Right forelimb (tissue), 1 donor: ENCODE measurements at places on chromosomes 11 and 22.

DNA sequence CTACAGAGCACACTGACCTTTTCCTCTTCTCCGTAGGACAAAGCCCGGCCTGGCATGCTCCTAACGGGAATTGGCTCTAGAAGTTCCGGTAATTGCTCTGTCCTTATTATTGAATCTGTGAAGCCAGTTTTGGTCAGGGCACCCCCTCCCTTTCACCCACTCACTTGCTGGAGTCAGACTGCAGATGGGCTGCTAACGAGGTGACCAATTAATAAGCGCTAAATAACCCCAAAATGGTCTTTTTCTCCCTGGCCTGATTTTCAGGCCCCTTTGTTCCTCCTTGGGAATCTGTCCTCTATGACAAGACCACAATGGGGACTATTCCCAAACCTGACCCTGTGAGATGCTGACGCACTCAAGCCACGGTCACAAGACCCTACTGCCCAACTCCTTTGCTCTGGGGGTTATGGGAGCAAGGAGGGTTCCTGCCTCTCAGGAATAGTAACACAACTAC is 610.0 kb upstream of the CADM1 start:
- no peak for DNase-seq

DNA sequence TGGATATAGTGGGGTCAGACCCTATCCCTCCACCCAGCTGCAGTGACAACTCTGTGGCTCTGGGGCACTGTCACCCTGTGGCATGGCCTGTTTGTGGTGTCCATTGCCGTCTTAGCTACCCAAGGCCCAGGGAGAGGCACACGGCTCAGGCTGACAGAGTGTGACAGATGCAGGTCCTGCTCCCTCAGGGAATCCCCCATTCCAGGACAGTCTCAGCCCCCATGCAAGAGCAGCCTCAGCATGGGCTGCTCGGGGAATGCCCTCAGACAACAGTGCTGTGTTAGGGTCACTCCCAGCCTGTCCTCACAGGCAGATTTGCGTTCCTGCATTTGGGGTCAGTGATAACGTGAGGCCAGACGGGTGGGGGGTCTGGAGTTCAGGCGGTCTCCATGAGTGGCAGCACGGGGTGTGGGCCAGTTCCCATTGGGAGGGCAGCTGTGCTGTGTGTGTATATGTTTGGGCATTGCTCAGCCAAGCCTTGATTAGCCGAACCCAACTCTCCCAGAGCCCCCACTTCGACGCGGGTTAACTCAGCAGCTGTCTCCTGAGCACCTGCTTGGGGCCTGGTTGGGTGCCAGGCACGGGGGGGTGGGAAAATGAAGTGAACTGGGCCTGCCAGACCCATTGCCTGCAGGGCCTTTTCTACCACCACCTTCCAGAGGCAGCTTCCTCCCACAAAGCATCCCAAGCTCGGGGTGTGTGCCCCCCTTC is 5.3 kb upstream of the KCNQ1OT1 start:
- peak; percentile 85 for DNase-seq

- DNase-seq = no peak
These were observed 18.0 kb downstream of the SCARF2 start for GRCh38 chr22:20419664-20419951.

- DNase-seq = no peak
These were observed 1.1 kb upstream of the ZNF215 start for GRCh38 chr11:6925007-6925577.

- DNase-seq = no peak
These were observed 9.1 kb downstream of the SLC36A4 start for GRCh38 chr11:93188726-93189125.

DNA sequence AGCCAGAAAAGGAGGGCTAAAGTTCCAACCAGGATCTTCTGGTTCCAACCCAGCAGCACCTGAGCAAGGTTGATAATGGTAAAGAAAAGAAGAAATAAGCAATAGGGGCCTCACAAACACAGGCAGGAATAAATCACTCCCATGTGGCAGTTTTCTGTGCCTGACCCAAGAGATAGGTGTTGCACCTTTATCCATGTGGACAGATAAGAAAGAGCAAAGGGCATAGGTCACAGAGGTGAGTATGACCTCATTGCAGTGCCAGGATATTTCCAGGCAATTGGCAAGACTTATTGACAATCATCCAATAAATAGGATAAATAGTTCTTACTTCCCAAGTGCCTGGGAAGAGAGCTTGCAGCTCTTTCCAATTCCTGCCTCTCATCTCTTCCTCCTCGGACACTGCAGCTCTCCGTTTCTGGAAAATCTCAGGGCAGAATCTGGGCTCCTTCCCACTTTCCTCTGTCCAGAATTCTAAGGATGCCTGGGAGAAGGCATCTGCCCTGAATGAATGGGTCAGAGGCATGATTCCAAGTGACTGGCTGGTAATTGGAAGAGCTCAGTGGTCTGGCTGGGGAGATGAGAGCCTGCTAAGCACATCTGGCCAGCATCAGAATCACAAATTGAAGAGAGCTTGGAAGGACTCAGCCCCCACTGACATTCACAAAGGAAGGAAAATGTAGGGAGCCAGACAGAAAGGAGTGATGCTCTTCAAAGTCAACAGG is 14.5 kb upstream of the LRRC55 start:
- no peak for DNase-seq

- DNase-seq = no peak
These were observed 65.4 kb upstream of the CHRM4 start for GRCh38 chr11:46457021-46457420.

DNA sequence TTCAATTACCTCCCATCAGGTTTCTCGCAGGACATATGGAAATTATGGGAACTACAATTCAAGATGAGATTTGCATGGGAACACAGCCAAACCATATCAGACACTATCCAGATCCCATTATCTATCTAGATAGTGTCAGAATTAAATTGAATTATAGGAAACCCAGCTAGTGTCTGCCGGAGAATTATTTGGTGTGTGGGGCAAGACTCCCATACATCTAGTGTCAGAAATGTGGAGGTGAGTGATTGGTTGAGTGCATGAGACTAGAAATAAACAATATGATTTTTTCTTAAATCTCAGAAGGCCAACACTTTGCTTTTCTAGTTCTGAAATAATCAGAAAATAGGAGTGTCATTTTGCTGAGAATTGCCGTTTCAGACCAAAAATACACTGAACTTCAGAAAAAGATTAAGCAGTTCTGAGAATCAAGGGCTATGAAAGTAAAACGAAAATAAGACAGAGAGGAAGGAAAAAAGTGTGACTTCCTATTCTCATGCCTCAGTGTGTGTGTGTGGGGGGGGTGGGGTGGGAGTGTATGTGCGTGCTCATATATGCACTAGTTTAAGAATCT is 21.3 kb downstream of the CASP12 start:
- no peak for DNase-seq

GRCh38 chr22:20430101-20430719 is 7.4 kb downstream of the SCARF2 start:
- no peak for DNase-seq

GRCh38 chr11:11931461-11932055 is 76.9 kb downstream of the DKK3 start:
- DNase-seq = no peak

GRCh38 chr22:19754701-19755144 is 5.9 kb upstream of the TBX1 start:
- DNase-seq = no peak

GRCh38 chr22:26812731-26813130 is 155.3 kb downstream of the MIAT start:
- no peak for DNase-seq

- DNase-seq = no peak
These were observed 61.3 kb upstream of the PRR5 start for GRCh38 chr22:44640618-44641155.

DNA sequence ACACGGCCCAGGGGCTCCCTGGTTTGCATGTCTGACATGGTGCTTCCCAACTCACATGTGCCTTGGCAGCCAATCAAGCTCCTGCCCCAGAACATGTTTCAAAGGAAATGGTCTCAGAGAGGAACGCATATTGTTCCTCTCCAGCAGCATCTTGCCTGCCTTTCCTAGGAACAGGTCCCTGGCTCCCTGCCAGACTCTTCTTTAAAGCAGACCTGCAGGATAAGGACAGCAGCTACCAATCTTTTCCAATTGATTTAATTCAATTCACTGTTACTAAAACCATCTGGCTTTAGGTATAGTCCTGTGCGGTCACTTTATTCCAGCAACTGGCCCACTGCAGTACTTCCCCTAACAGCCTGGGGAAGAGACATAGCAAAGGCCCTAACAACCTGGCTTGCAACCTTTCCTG is 79.9 kb downstream of the AMBRA1 start:
- no peak for DNase-seq

DNA sequence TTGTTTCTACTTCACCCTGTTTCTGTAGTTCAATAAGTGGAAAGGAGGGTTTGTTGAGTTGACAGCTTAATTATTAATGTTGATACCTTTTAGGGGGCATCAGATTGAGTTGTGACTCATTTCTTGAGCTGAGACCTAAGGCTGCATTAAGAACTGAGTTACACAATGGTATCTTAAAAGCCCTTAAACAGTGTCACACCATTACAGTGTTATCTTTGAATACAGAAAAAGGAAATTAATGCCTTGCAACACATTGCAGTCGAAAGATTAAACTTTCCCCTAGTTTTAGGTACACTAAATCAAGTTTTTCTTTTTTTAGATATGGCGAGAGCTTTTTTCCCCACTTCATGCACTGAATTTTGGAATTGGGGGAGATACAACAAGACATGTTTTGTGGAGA is 16.7 kb downstream of the PAFAH1B2 start:
- DNase-seq = no peak

DNA sequence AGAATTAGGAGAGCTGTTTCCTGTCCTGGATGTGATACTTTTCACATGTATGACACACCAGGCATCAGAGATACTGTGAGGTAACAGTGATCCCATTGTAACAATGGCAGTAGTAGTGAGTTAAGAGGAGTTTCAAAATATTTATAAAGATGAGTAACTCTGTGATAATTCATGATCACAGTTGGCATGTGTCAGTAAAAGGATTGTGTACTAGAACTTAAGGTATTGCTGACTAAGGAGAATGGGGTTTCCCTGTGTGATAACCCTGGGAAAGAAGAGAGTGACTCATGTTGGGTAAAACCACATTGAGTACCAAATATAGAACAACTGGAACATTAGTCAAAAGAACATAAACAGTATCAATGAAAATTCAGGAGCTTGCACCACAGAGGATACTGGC is 22.9 kb upstream of the SLC5A1 start:
- DNase-seq = no peak

- no peak for DNase-seq
These were observed 35.2 kb downstream of the OR2AG2 start for GRCh38 chr11:6736495-6737121.

DNA sequence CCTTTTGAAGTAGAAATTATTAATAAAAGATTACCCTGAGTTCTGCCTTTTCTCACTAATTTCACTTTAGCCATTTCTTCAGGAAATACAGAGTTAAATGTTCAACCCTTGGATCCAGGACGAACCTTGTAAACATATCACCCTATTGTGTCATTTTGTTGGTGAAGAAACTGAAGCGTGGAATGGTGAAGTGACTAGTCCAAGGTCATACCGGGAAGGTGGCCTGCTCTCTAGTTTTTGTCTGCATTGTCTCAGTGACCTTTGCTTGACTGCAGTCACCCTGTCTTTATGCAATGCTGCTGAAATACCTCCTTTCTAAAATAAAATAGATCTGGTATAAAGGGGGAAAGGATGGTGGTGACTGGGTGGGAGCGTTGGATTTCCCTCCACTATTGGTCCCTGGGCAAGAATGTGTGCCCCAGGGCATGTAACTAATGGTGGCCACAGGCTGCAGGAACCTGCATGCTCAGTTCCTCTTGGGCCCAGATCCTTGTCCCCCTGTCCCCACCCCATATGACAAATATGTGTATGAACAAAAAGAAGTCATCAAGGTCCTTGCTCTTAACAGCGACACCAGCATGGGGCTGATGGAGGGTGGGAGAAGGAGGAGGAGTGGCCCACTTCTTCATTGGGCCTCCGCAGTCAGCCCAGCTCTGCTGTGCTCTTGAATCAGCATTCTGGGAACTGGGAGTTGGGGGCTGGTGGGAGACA is 977 bp upstream of the SORL1-AS1 start:
- DNase-seq = no peak

DNA sequence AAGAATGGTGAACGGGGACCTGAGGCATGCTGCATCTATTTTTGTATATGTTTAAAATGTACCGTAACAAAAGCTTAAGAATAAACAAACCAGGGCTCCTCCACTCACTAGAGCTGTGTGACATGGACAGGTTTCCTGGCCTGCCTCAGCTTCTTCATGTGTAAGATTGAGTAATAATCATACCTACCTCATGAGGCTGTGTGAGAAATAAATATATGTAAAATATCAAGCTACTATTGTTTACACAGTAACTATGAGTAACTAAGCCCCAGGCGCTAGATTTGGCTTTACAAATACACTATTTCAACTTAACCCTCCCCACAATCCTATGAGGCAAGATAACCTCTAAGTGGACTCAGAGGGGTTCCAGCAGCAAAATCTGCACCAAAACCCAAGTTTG is 66.4 kb downstream of the SMCO4 start:
- no peak for DNase-seq
